NCI-H187 treated with DMSO at 0.1 percent for 48 hours (cell line): ENCODE measurements at places on chromosomes 5 and 9.

DNA sequence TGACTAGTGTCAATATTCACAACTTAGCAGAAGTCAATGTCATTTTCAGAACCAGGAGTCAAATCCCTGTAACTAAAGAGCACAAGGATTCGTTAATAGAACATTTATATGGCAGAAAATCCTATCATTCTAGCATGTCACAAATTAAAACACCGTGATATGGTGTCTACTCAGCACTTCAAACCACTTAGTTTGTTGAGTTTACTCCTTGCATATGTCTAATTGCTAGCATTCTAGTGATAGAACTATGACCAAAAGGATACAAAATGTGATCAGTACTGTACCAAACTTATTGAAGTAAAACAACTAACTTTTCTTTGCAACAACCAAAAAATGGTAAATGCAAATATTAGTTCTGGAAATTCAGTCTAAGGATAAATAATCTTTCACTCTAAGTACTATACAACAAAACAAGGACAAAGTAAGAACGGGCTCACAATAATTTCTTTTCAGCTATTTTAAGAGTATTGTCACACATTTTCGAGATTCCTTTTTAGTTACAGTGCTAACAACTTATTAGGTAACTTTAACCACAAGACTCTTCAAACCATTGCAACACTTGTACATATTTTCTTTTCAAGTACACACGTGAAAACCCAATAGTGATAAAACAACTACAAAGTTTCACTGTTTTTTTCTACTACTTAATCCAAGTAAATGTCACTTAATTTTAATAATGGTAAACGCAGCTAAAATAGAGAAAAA, 845.2 kb upstream of the CDH10 start:
- no peak for DNase-seq

DNA sequence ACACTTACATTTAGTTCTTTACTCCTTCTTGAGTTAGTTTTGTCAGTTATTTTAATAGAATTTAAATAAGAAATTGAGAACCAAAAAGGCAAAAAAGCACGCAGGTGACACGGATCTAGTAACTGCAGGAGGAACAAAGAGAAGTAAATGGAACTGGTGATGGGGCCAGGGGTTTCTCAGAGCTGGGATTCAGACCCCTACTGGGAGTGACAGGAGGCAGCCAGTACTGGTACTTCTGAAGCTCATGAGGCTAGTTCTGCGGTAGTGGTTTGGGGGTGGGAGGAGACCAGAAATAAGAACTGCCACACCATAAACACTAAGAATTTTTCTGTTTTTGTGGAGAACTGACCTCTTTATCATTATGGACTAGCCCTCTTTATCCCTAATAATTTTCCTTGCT, 48.2 kb downstream of the OXCT1 start:
- DNase-seq, result no peak

DNA sequence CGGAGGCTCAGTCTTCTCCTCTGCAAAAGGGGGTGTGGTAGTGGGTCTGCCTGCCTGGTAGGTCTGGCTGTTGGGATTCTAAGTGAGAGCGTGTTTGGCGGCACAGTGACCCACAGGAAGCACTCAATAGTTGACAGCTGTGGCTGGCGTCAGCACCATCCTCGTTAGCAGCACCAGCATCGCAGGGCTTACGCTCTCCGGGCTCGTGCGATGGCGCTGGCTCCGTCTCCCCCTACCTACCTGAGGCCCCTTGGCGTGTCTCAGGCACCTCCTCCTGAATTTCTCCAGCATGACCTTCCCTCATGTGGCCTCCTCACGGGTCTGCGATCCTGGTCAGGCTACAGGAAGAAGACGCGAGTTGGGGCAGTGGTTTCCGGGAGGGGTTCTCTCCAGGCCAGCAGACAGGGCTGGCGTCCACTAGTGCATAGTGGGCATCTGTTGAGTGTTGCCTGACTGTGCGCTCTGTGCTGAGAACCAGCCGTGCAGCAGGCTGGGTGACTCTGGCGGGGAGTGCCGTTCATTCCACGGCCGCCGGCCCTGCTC, 66.9 kb downstream of the HMCN2 start:
- no peak for DNase-seq

DNA sequence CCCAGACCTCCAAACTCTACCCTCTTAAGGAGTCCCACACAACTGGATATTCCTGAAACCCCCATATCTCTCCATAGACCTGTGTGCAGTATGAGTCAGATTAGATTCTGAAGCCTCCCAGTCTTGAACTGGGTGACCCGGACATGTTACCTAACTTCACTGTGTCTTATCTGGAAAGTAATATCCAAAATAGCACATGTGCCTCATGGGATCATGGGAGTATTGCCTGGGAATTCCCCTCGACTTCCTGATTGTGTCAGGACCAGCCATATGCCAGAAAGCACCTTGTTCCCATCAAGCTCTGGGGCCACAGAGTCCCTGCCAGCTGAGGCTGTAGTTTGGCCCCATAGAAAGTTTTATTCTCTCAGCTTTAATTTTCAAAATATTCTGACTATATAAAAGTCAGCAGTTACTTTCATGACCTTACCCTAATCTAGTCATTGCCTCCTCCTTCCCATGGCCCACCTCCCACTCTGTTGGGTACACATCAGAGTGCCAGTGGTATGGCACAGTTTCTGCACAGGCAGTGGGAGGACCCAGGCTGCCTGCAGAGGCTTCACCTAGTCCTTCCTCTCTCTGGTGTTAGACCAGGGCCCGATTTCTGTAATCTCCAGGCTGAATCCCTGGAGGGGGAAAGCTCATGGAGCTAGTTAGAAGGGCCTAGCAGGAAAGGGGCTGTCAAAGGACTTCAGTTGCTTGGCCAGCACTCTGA, 19.5 kb upstream of the B4GALT1 start:
- no peak for DNase-seq

GRCh38 chr5:72855821-72856220, 39.4 kb downstream of the TNPO1 start:
- no peak for DNase-seq

- DNase-seq, result no peak
Observed at GRCh38 chr5:101995585-101995984, 300.5 kb downstream of the SLCO4C1 start.

- DNase-seq, result no peak
Observed at GRCh38 chr9:125477089-125477544, 215.5 kb downstream of the GAPVD1 start.

DNA sequence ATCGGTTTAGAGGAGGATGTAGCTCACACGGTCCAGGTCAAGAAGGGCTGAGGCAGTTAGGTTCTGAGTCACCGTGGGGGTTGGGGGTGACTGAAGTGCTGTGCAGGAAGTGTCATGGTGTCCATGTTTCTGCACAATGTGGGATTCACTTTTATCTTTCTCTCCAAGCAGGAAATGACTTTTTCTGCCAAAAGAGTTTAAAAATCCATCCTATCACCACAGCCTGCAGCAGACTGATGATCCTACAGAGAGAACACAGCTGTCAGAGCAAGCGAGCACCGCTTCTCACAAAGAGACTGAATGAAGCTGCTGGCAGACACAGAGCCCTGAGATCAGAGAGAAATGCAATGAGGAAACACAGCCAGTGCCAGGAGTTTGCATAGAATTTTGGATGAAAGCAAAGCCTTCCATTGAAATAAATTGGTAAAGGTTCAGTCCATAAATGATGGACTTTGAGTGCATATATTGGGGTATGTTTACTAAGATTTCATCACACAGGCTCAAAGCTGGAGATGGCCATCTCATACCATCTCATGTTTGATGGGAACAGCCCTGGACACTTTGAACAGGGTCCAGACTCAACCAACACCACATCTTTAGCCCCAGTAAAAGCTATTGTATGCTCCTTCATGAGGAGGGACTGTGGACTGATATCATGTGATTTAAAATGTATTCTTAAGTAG, 213.9 kb upstream of the FBXL7 start:
- no peak for DNase-seq

GRCh38 chr5:137681191-137681590, 54.7 kb downstream of the KLHL3 start:
- no peak for DNase-seq

DNA sequence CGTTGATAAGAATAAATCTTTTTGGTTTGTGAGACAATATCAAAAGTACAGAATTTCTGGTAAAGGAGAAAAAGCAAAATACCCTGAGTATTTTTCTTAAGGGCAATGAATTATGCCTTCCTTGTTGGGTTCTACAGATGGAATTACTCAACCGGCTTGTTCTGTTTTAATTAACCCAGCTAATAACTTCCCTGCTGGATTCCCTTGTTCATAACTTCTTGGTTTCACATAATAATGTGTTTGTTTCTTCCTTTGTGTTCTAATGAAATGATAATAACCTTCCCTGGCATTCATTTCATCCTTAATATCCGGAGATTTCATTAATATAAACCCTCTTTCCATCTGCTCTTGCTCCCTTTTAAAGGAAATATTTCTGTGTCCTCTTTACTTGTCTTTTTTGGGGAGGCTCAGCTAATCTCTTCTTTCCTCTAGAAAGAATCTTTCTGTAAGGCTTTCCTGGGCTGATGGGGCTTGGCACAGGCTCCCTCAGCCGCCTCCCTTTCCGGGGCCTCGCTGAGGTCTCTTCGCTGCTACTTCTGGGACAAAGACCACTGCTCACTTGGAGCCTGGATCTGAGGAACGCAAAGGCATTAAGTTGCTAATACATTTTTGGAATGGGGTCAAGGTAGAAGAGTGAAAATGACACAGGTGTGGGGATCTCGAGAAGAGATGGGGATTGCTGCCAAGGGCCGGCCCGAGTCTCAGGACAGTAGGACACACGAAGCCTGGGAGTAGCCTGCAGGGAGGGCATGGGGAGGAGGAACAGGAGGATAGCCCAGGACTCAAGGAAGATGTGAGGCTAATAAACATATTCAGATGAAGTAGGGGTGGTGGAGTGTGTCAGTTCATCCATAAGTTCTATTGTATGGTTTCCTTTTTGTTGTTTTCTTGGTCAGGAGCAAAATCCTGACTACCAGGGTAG, 118.5 kb downstream of the NRG2 start:
- DNase-seq, result no peak

DNA sequence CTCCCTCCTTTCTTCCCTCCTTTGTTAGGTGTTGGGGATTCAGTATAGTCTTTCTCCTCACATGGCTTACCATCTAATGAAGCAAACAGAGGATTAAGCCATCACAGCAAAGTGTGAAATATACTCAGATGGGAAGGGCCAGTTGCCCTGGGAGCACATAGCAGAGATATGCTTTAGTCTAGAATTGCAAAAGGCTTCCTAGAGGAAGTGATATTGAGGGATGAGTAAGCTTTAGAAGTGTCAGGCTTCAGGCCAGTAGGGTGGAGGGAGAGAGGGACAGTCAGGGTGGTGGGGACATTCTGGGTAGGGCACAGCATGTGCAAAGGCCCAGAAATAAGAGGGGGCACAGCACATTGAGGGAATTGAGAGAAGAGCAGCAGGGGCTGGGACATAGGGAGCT, 46.2 kb upstream of the GLRA1 start:
- no peak for DNase-seq

GRCh38 chr9:70945301-70945700, 176.1 kb downstream of the TRPM3 start:
- DNase-seq, result no peak

GRCh38 chr5:19462019-19462418, 526.0 kb downstream of the CDH18 start:
- DNase-seq, result no peak

- DNase-seq, result no peak
Observed at GRCh38 chr9:136059851-136060670, 35.0 kb downstream of the NACC2 start.

- peak; percentile 60 for DNase-seq
Observed at GRCh38 chr5:103808464-103809106, 246.0 kb upstream of the NUDT12 start.

DNA sequence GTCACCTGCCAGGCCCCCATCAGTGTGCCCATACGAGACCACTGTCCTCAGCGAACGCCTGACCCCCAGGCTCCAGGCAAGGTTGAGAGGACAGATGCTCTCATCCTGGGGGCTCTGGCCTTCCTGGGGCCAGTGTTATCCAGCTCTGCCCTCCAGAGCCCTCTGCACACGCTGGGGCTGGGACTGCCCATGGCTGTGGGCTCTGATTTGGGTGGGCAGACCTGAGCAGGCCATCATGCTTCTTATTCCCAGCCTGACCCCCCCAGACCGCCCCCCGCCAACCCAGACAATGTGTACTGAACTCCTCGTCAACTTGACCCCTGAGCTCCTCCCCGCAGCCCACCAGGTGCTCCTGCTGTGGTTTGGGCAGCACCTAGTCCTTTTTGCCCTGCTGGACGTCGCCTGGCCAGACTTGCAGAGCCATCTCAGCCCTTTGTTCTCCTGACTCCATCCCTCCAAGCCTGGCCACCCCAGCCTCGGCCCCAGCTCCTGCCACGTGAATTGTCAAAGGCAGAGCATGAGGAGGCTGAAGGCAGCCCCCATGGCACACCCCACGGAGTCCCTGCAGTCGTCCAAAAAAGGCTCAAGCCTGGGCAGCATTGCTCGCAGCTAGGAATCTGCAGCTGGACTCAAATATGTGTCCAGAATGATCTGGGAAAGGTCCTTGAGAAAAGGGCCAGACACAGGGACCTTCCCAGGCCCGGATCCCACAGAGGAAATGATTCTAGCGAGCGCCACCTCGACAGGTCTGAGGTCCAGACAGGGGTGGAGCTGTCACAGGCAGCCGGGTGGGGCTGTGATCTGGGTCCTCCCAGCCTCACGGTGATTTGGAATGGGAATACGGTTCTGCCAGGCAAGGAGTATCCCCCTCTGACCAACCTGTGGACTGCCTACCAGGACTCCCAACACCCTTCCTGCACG, 87.0 kb downstream of the ADAMTS2 start:
- DNase-seq, result no peak

GRCh38 chr9:133134388-133135145, 13.5 kb upstream of the RALGDS start:
- DNase-seq, result no peak
